ENCODE measurements at places on chromosomes 1 and 21.
A peak's percentile ranks its signal among the peaks of the same experiment; 100 is the strongest.

DNA sequence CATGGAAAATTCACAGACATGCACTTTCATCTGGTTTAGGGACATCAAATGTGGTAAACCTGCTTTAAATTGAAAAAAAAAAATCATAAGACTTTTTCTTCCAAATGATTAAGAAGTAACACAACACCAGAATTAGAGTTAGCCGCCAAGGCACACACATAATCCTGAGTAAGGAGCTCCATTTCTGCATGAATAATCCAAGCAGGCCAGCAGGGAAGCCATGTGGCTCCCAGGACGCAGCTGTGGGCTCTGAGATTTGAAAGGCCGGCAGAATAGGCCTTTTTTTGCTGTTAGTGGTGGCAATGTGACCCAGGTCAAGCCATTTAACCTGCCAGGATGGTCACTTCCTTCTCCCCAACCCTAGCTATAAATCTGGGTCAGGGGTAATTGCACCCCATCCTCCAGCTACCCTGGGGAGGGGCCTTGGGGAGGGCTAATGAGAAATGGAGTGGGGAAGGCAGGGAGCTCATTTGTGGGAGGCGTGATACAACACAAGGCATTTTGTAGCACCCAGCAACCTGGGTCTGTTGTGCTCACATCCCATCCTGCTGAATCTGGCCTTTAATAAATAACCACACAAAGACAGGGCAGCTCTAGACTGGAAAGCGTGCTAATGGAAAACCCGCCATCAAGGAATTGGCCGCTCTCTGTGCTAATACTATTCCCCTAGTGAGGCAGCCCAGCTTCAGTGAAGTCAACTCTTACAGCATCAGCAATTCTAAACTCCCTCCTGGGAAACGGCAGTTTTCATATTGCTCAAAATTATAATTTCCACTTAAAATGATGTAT lies 178.5 kb downstream of the RHOU start:
- peak; percentile 40 for DNase-seq

- DNase-seq, result no peak
Measured at GRCh38 chr1:197674286-197674685, 101.0 kb downstream of the DENND1B start.

- no peak for DNase-seq
Measured at GRCh38 chr1:8182034-8182761, 135.7 kb upstream of the SLC45A1 start.

- no peak for DNase-seq
Measured at GRCh38 chr1:231194476-231194842, 32.6 kb downstream of the TRIM67 start.
